Sigmoid colon (tissue), 7 donors: ENCODE measurements at places on chromosomes 5 and 9. TPM values are rescaled to one million over a fixed set of nuclear protein-coding genes. Genes with fewer than 3 reads are reported as not detected.

The PCDHB4 gene
- 5.0 TPM for total RNA-seq

GRCh38 chr9:109278216-109278615 is 42.6 kb downstream of the EPB41L4B start:
- DNase-seq = no peak

GRCh38 chr5:59591162-59591561 is 302.4 kb downstream of the PDE4D start:
- no peak for DNase-seq

The CYSRT1 gene
- total RNA-seq = not detected

- DNase-seq = no peak
These were observed 62.9 kb upstream of the PANK3 start for GRCh38 chr5:168642019-168642418.

DNA sequence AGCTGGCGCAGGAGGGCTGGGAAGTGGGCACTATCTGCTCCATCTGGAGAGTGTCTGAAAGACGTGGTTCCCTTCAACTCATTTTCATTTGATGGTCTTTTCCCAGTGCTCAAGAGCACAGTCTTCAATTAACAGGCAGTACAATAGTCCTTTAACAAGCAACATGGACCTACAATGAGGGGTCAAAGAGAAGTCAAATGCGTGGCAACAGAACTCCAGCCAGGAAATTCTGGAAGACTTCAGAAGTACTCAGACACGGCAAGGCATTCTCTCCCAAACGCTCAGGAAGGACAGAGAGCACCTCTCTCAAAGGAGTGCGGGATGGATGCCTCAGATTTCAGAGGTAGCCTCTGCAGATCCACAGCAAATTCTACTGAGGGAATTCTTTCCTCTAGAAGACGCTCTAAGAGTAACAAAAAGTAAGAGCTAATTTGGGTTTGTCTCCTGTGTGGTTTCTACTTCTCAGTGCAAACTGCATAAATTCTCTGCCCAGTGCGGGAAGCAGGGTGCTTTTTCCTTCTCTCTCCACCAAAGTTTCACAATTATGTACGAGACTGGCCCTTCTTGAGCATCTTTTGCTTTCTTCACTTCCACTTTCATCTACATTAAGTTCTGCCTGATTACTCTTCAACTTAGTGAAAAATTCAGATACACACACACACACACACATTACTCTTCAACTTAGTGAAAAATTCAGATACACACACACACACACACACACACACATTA is 56.4 kb downstream of the LHFPL2 start:
- no peak for DNase-seq

The PDZD2 gene
- 8.6 TPM for total RNA-seq

- DNase-seq = no peak
These were observed 56.9 kb downstream of the ZNF618 start for GRCh38 chr9:113932906-113933584.

DNA sequence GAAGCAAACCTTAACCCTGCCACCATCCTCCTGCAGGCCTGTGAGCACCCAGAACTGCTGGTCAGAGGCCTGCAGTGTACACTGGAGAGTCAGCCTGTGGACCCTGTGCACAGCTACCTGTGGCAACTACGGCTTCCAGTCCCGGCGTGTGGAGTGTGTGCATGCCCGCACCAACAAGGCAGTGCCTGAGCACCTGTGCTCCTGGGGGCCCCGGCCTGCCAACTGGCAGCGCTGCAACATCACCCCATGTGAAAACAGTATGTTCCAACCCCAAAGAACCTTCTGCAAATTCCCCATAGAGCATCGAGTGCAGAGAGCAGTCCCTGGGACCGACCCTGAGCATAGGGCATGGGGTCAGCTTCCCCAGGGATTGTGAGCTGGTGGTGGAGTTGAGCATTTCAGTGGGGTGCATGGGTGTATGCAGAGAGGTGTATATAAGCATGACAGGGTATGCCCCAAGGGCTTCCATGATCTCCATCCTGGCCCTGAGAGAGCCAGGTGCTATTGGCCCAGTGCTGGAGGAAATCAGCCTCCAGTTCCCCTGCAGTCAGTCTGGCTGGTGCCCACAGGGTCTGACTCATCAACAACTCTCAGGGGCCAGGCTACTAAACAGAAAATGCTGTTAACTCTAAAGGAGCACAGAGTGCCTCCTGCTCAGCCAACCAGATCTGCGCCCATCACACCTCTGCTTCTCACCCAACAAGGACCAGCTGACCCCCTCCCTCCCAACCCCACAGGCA is 126.2 kb downstream of the SAXO1 start:
- DNase-seq = no peak

GRCh38 chr9:77673941-77674791 is 26.0 kb upstream of the GNA14 start:
- DNase-seq = no peak

The PTGES gene
- 6.8 TPM for total RNA-seq

The DPH7 gene
- total RNA-seq = 28.9 TPM

The AFAP1L1 gene
- 5.9 TPM for total RNA-seq

The TMC1 gene
- total RNA-seq = under 0.01 TPM

The PCA3 gene
- total RNA-seq = 0.28 TPM

GRCh38 chr9:14829204-14829603 is 81.0 kb downstream of the FREM1 start:
- no peak for DNase-seq

GRCh38 chr5:98827161-98827560 is 53.7 kb downstream of the RGMB start:
- no peak for DNase-seq

The CSF1R gene
- 44.4 TPM for total RNA-seq
